ENCODE measurements at places on chromosomes 16 and 17.

GRCh38 chr16:1770328-1771187 is 785 bp downstream of the NME3 start:
- DNase-seq = peak; percentile 78

GRCh38 chr16:24879684-24880083 is 33.9 kb downstream of the SLC5A11 start:
- DNase-seq = no peak

DNA sequence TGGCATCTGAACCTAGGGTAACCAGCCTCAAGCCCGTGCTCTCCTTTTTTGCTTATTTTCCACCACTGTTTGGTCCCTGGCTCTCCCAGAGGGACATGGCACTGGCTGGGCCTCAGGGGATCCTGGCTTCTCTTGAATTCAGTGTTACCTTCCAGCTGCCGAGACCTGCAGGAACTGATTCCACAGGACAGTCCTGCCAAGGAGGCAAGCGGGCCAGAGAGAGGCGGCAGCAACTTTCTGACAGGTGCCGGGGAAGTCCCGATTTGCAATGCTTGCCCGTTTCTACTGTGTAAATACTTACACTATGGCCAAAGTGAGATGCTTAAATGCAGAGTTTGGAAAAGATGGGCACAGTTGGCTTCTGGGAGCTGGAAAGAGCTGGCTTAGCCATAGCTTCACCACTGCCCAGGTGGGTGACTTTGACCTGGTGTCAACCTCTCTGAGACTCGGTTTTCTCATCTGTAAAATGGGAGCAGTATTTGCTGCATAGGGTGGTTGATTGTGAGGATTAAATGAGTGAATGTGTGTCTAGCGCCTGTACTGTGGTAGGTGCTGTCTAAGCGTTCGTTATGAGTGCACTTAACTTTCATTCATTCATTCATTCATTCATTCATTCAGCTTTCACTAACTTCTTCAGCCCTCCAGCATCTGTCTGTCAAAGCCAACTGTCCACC is 124.9 kb downstream of the CMIP start:
- DNase-seq = no peak

DNA sequence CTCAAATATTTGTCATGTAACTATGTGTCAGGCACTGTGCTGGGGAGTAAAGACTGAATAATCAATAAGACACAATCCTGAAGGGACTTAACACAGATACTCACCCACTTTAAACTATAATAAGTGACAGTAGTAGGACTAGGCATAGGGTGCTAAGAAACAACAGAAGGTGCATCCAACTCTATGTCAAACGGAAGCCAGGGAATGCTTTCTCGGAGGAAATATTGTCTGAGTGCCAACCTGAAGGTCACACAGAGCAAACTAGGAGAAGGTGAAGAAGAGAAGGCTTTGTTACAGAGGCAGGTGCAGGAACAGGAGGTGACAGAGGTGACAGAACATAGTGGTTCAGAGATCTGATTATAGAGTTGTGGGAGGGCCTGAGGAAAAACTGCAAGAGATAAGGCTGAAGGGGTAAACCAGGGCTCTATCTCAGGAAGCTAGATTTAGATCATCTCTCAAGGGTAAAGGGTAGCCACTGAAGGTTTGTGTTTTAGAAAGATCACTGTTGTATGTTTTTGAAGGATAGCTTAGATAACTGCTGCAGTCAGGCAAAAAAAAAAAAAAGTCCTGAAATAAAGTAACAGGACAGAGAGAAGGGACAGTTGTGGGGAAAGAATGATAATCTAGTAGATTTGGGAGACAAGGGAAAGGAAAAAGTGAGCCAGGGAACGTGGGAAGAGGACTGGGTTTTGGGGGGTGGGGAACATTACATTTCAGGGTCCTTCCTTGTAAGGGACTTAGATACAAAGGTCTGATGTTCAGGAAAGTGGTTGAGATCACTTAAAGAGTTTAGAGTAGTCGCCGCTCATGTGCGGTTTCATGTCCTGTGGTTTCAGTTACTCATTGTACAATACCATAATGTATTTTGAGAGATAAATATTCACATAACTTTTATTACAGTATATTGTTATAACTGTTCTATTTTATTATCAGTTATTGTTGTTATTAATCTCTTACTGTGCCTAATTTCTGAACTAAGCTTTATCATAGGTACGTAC is 85.6 kb upstream of the NETO2 start:
- no peak for DNase-seq

GRCh38 chr16:89314357-89314756 is 96.9 kb downstream of the ZNF778 start:
- no peak for DNase-seq

- DNase-seq = peak; percentile 63
Measured at GRCh38 chr17:73030501-73030921, 62.0 kb downstream of the SLC39A11 start.

DNA sequence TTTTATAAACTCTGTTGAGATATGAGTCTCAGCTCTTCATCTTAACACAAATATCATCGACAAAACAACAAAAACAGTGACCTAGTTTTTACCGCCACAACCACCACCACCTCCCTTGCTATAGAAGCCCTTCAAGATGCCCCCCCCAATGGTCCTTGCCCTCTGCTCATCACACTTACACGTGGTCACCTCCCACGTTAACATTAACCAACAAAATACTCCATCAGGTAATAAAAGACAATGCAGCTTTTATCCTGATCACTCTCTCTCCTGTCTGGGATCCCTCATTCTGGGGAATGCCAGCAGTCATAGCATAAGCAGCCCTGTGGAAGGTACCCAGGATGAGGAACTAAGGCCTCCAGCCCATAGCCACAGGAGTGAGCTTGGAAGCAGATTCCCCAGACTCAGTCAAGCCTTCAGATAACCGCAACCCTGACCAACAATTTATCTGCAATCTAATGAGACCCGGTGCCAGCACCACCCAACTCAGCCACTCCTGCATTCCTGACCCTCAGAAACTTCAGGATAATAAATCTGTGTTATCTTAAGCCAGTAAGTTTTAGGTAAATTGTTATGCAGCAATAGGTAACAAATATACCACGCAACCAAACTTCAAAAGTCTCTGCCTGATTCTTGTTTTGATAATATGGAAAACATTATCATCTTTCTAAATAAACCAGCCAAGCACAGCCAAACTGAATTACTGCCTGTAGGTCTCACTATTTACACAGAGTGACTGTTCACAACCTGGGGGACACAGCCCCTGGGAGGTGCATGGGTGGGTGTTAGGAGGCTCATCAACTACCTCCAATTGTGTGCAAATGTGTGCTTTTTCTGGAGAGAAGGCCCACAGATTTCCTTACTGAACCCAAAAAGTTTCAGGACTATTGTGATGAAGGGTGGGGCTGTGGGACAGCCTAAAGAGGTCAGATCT is 6.1 kb downstream of the PECAM1 start:
- no peak for DNase-seq

DNA sequence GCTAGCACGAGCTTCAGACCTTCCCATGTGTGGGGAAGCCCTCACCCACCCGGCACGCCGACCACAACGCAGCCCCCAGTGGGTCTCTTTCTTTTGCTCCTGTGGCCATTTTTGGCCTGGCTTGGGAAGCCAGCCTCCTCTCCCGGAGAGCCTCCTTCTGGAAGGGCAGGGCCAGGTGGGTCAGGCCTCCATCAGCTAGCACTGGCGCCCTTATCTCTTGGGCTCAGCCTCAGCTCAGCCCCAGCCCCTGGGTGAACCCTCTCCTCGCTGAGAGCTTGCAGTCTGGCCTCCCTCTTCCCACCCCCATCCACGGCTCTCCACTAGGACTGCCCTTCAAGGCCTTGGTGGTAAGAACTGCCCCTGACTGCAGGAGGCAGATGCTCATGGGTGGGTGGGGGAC is 14.7 kb upstream of the JPH3 start:
- DNase-seq = no peak

DNA sequence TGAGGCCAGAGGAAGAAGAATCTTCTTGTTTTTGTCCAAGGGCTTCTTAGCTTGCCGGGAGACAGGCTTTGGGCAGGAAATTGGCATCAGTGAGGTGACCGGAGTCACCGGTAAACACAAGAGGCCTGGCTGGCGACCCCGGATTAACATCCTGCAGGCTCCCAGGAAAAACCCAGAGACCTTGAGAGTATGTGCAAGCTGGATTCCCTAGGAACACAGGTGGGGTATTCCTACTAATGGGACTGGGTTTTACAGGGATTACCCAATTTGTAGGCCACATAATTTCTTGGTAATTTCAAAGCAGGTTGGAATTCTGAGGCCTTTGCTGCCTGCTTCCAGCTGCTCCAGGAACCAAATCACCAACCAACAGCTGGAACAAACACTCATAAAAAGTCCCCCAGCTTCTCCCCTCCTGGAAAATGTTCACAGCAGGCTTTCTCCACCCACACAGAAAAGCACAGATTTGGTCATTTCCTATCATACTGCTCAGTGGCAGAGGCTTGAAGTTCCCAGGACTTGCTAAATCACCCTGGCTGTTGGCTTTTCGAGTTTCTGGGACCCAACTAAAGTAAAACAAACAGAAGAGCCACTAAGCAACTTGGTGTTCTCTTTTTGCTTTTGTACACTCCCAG is 258.8 kb downstream of the IRF8 start:
- DNase-seq = no peak

GRCh38 chr17:36722121-36722902 is 120.9 kb downstream of the MRM1 start:
- DNase-seq = peak; percentile 20
